CD8-positive, alpha-beta memory T cell (primary cell): ENCODE measurements at places on chromosomes 1 and 21. TPM values are rescaled to one million over a fixed set of nuclear protein-coding genes. Genes with fewer than 3 reads are reported as not detected.

The APP gene
- total RNA-seq, result 15.3 TPM

The KIF17 gene
- not detected for total RNA-seq

The ERICH3 gene
- total RNA-seq, result not detected

DNA sequence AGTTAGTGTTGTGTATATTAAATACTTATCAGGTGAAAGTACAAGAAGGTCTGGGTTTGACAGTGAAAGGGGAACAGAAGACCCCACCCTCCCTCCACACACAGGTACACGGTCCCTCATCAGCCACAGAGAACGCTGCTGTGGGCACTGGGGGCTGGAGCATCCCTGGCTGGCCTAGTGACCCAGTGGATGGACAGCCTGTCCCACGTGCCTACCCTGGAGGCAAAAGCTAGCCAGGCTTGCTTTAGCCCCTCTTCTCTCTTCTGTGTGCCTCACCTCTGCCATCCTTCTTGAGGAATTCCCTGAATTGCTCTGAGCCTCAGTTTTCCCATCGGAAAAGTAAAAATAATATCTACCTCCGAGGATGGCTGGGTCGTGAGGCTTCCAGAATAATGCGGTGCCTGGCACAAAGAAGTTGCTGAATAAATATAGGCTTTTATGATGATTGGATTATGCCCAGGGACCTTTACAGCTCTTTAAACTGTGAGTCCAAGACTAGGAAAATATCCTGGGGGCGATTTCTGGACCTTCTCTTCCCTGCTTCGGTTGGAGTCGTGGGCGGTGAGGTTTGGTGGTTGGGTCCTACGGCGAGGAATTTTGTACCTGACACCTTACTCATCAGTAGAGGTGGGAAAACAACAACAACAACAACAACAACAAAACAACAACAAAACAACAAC lies 918 bp downstream of the IFNLR1 start:
- DNase-seq, result no peak

DNA sequence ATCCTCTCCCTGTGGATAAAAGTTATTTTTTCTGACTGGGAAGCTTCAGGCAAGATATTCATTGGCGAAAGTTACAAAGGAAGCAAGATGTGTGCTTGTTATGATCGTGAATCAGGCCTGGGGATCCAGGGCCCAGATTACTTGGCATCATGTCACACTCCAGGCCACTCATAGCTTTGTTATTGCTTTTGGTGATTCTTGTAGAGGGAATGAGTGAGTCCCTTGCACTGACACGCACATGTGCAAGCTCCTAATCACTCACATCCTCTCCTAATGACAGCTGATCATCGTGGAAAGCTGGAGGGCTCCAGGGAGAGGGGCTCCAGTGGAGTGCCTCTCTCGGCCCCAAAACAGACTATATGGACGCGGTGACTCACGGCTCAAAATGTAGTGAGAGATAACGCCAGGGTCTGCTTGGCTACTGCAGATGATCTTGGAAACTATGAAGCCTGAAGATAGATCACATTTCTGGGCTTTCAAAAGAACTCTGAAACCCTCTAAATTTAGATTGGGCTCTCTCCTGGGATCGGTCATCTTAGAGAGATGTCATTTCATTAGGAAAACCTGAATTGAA lies 481.1 kb upstream of the USP24 start:
- DNase-seq, result no peak

The NT5C1A gene
- total RNA-seq, result not detected

GRCh38 chr1:110672001-110672752 lies 2.6 kb downstream of the KCNA3 start:
- peak; percentile 86 for DNase-seq

DNA sequence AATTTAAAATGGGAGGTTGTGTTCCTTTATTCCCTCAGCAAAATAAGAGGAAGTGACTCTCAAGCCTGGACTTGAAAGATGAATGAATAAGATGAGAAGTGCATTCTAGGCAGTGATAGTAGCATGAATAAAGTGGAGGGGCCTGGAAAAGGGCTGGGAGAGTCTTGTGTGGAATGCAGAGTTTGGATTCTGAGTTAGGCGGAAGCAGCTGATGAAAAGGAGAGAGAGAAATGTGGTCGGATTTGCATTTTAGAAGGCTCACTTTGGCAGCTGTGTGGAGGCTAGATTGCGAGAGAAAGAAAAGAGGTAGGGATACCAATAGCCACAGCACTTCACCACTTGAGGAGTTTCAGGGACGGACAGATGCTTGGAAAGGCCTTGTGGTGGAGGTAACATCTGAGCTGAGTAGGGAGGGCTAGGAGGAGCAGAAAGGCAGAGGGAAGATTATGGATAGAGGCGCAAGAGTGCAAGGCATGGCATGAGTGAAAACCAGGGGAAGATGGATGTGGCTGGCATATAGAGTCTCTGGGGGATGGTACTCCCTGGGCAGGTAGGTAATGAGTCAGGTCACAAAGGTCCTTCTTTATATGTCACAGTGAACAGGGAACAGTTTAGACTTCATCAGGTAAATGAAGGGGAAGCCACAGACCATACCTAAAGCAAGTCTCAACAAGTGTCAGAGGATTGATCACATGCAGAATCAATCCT lies 59.6 kb downstream of the ST3GAL3 start:
- DNase-seq, result no peak

- DNase-seq, result no peak
Observed at GRCh38 chr1:183638649-183639387, 3.2 kb upstream of the ARPC5 start.
